ENCODE measurements at places on chromosomes 12 and 14.

DNA sequence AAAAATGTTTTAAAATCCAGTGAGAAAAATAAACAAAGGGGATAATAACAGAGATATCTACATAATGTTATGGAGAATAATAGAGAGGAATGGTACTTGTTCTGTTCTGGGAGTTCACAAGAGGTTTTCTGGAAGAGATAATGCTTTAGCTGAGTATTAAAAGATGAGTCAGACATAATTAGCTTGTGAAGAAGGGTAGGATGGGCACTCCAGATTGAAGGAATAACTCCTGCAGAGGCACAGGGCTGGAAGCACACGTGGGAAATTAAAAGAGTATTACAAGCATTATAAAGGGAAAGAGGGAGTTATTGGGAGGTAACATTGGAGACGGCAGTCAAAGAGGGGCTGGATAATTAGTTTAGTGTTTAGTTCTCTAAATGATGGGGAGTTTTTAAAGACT, 124.9 kb upstream of the BTG1 start:
- no peaks in the 10 kb centered on the region for H3K4me1 ChIP-seq
- no peaks in the 10 kb centered on the region for H3K36me3 ChIP-seq
- H3K4me3 ChIP-seq: no peak overlapping the region

- H3K36me3 ChIP-seq: no peaks in the 10 kb centered on the region
- no peak overlapping the region for H3K4me3 ChIP-seq
- H3K27ac ChIP-seq: peak overlapping the region; percentile 0
- H3K27me3 ChIP-seq: no peaks in the 10 kb centered on the region
These were observed 161.1 kb upstream of the FOXN3 start for GRCh38 chr14:89578156-89578555.

- peaks cover 2% of the 10 kb centered on the region for H3K36me3 ChIP-seq
- no peak for DNase-seq
- H3K4me1 ChIP-seq: peaks cover 49% of the 10 kb centered on the region
- no peaks in the 10 kb centered on the region for H3K27me3 ChIP-seq
These were observed 66.8 kb upstream of the SLCO1C1 start for GRCh38 chr12:20628226-20628787.

DNA sequence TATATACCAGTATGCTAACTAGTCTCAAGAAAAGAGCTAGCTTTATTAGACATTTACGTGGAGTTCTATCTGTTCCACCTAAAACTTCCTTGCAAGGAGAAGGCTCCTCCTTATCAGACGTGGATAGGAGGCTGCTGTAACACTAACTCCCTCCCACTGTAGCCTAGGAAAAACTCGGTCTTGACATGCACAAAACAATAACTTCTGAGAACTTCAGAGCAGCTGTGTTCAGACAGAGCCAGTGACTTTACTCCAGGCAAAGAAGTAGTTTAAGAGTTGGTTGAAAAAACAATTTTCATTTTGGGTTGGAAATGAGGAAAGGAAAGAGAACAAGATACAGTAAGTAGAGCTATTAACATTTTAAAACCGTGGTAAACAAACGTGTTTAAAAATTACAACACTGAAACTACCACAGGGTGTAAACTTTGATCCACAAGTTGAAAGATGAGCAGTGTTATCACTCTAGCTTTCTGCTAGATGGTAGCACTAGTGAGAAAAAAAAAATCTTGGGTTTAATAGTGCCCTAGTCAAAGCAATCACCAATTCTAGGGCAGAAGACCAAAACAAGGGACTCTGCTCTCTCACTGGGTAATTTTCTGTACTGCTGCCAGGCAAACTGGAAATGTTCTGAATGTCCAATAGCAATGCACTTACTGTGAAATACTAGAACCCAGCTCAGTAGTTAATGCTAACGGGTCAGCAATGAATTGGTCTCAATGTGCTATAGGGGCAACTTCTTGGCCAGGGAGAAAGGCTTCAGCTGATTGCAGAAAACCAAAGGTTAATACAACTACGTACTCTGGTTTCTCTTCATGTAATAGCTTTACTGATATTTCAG, 2.4 kb downstream of the ATF7 start:
- H3K27me3 ChIP-seq: no peaks in the 10 kb centered on the region
- DNase-seq: no peak
- H3K4me1 ChIP-seq: peaks cover 69% of the 10 kb centered on the region

DNA sequence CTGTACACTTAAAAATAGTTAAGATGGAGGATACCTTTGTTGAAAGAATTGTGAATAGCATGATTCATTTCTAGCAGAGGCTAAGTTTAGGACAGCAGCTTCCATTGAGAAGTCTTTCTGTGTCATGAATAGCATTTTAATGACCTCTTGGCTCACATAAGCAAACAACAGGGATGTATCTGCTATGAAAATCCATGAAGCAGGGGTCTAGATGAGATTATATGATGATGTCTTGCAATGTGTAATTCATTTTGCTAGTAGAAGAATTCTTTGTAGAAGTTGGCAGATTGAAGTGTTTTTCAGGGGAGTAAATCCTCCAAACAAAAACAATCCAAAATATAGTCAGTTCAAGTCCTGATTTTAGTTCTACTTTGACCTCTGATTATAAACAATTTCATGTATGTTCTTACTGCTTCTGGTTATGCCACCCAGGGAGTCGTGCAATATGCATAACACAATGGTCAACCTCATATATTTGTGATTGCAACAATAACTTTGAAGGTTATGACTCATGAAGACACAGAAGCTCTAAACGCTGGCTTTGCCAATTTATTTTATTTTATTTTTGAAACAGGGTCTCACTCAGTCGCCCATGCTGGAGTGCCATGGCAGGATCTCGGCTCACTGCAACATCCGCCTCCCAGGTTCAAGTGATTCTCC, 6.9 kb upstream of the RD3L start:
- no peaks in the 10 kb centered on the region for H3K36me3 ChIP-seq
- H3K27ac ChIP-seq: no peak overlapping the region
- H3K27me3 ChIP-seq: peaks cover 18% of the 10 kb centered on the region
- no peak overlapping the region for H3K4me3 ChIP-seq

All from esophagus muscularis mucosa (tissue), 4 donors.